ENCODE measurements at places on chromosomes 5 and 9. TPM values are rescaled to one million over a fixed set of nuclear protein-coding genes. Genes with fewer than 3 reads are reported as not detected.

DNA sequence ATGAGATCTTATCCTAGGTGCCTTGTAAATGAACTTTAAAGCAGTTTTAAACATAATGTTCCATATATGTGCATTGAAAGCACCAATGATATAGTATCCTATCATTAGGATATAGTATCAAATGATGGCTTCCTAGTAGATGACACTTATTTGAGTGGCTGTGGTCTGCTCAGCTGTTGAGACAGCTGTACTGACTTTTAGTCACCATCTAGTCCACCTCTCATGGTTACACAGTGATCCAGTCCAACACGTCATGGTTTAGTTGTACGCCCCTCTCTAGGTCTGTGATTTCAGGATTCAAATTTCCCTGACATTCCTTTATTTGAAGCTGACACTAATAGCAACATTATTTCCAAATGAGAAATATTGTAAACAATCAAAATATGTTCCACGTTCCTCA is 127.3 kb upstream of the TUT7 start:
- DNase-seq: no peak

DNA sequence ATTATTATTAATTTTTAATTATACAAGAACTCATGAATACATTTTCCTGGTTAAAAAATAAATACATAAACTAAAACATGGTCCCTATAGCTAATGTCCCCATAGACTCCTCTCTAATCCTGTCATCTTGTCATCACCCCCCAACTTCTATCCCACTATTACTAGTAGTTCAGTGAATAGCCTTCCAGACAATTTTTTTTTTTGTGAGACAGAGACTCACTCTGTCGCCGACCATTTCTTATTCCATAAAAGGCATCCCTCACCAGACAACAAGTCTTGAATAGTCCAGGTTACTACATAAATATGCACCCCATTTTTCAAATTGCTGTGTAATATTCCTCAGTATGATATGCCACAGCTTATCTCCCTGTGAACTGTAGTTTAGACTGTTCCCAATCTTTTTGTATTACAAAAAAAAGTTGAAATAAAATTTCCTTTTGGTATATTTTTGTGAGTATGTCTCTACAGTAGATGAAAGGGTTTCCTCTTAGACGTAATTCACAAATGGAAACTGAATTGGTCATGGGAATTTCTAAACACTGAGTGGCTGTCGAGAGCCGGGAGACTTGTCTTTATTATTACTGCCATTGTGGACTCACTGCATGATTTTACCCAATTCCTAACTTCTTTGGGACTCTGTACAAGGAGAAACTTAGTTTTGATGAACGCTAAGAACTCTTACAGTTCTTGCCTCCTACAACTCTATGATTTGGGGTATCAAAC is 6.4 kb upstream of the ABLIM3 start:
- DNase-seq: no peak

DNA sequence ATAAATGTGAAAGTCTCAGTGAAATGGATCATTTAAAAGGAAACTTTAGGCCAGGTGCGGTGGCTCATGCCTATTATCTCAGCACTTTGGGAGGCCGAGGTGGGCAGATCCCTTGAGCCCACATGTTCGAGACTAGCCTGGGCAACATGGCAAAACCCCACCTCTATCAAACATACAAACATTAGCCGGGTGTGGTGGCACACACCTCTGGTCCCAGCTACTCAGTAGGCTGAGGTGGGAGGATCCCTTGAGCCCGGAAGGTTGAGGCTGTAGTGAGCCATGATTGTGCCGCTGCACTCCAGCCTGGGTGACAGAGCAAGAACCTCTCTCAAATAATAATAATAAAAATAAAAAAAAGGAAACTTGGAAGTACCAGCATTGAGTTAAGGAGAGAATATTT is 176.1 kb downstream of the HSPA4 start:
- DNase-seq: no peak

- no peak for DNase-seq
Observed at GRCh38 chr9:86022687-86023266, 76.6 kb downstream of the GOLM1 start.

DNA sequence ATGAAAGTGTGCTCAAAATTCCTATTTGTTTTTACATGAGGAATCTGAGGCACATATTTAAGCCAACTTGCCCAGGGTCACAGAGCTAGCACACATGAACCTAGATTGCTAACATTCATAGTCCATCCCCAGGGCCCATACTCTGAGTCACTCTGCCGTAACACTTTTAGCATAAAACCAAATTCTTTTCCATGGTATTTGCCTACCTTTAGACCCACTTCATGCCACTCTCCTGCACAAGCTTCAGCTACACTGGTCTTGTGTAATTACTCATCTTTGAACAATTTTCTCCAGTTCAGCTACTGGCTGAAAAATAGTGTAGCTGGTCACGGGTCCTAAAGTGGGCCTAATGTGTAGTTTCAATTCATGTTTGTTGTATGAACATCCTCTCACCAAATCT is 200.7 kb downstream of the SLC12A2 start:
- no peak for DNase-seq

- DNase-seq: no peak
Observed at GRCh38 chr9:132811985-132812384, 66.1 kb downstream of the AK8 start.

- peak; percentile 45 for DNase-seq
Observed at GRCh38 chr9:134525841-134526583, 115.6 kb upstream of the COL5A1 start.

- DNase-seq: no peak
Observed at GRCh38 chr5:109852371-109853155, 162.8 kb downstream of the MAN2A1 start.

Gene PCDHB8
- 0.73 TPM for total RNA-seq

Gene ANKRD34B
- not detected for total RNA-seq

Gene PHYHD1
- total RNA-seq: 24.3 TPM
